Central memory CD8-positive, alpha-beta T cell (primary cell): ENCODE measurements at places on chromosomes 1 and 21.

GRCh38 chr1:214638997-214639396, 36.0 kb downstream of the CENPF start:
- H3K4me1 ChIP-seq = peaks cover 8% of the 10 kb centered on the region
- no peaks in the 10 kb centered on the region for H3K27me3 ChIP-seq
- peaks cover 4% of the 10 kb centered on the region for H3K36me3 ChIP-seq
- H3K27ac ChIP-seq = no peak overlapping the region
- H3K4me3 ChIP-seq = no peak overlapping the region
- no peak for DNase-seq

- H3K4me1 ChIP-seq = peaks cover 56% of the 10 kb centered on the region
- DNase-seq = no peak
- H3K27me3 ChIP-seq = no peaks in the 10 kb centered on the region
- peak overlapping the region; percentile 7 for H3K27ac ChIP-seq
- H3K36me3 ChIP-seq = peaks cover 29% of the 10 kb centered on the region
- no peak overlapping the region for H3K4me3 ChIP-seq
Measured at GRCh38 chr1:207754974-207755700, 3.3 kb downstream of the CD46 start.

DNA sequence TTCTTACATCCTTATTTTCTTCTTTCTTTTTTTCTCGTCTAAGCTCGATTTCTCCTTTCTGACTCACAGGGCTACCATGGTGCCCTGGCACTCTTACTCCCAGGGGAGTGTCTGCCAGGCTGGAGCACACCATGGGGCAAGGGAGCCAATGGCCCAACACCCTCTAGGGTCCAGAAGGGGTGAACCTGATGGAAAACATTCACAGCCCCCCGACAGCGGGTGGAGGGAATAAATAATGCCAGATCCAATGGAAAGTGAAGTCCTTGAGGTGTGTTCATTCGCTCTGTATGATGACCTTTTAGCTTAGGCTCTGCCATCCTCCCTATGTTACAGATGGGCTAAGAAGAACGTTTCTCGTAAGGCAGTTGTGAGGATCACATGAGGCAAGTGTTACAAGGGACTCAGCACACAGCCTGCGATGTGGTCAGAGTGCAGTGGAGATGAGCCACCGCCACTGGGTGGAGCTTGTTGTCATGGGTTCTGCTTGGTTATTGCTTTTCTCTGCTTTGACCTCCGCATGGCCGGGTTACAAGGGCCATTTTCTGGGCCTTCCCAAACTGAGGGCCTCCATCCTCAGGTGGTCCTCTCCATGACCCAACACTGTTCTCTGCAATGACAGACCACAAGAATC, 3.5 kb upstream of the FCMR start:
- peaks cover 6% of the 10 kb centered on the region for H3K36me3 ChIP-seq
- H3K4me1 ChIP-seq = peaks cover 16% of the 10 kb centered on the region

GRCh38 chr1:34267326-34267725, 90.6 kb downstream of the C1orf94 start:
- DNase-seq = no peak
- H3K27ac ChIP-seq = no peak overlapping the region
- no peaks in the 10 kb centered on the region for H3K4me1 ChIP-seq
- H3K36me3 ChIP-seq = peaks cover under 1% of the 10 kb centered on the region

DNA sequence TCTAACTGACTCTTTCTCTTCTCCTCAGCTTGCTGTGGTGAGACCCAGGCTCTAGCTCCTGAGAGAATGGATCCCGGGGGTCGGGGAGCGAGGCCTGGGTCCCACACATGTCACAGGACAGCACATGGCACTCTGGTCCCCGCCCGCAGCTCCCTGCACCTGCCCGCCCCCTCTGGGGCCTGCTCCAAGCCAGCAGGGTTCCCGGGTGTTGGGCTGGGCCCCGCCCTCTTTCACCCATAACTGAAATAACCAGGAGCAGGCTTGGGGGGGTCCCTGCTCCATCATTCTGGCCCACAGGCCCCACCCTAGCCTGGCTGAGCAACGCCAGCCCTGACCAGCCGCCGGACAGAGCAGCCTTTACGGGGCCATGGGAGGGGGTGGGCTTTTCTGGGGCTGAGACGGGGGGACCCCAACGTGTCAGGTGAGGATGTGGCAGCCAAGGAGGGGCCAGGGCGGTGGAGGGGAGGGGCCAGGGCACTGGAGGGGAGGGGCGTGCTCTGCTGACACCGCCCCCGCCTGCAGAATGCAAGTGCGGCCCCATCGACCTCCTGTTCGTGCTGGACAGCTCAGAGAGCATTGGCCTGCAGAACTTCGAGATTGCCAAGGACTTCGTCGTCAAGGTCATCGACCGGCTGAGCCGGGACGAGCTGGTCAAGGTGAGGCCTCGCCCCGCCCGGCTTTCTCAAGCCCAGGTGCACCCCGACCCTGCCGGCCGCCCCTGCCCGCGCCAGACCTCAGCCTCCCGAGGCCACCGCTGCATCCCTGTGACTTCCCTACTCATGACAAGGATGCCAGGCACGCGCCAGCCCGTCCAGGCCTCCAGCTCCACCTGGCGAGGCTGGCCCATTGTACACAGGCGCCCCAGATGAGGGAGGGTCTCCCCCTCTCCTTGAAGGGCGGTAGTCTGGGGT, 19.4 kb downstream of the COL6A1 start:
- no peak overlapping the region for H3K27ac ChIP-seq
- no peaks in the 10 kb centered on the region for H3K27me3 ChIP-seq
- no peak for DNase-seq
- H3K4me1 ChIP-seq = no peaks in the 10 kb centered on the region

- no peak for DNase-seq
- H3K27ac ChIP-seq = no peak overlapping the region
- peaks cover 59% of the 10 kb centered on the region for H3K4me1 ChIP-seq
Measured at GRCh38 chr21:44943005-44943685, 3.3 kb downstream of the SLX9 start.

- no peaks in the 10 kb centered on the region for H3K27me3 ChIP-seq
- H3K27ac ChIP-seq = no peak overlapping the region
- peaks cover 26% of the 10 kb centered on the region for H3K36me3 ChIP-seq
- no peak overlapping the region for H3K4me3 ChIP-seq
Measured at GRCh38 chr1:205764578-205764977, 10.7 kb downstream of the RAB29 start.

GRCh38 chr1:84539972-84540371, 33.6 kb upstream of the GNG5 start:
- no peaks in the 10 kb centered on the region for H3K4me1 ChIP-seq
- H3K36me3 ChIP-seq = peaks cover 4% of the 10 kb centered on the region
- H3K4me3 ChIP-seq = no peak overlapping the region
- H3K27ac ChIP-seq = no peak overlapping the region
- no peaks in the 10 kb centered on the region for H3K27me3 ChIP-seq
- DNase-seq = no peak

- peak overlapping the region; percentile 63 for H3K4me3 ChIP-seq
- no peak overlapping the region for H3K27ac ChIP-seq
- peak; percentile 36 for DNase-seq
- peaks cover 74% of the 10 kb centered on the region for H3K27me3 ChIP-seq
- H3K36me3 ChIP-seq = no peaks in the 10 kb centered on the region
Measured at GRCh38 chr1:10867138-10867721, 70.8 kb upstream of the CASZ1 start.

- H3K27ac ChIP-seq = no peak overlapping the region
- no peak for DNase-seq
- H3K27me3 ChIP-seq = peaks cover 3% of the 10 kb centered on the region
- H3K4me3 ChIP-seq = no peak overlapping the region
Measured at GRCh38 chr1:94416901-94417727, 1.1 kb upstream of the ABCD3 start.

DNA sequence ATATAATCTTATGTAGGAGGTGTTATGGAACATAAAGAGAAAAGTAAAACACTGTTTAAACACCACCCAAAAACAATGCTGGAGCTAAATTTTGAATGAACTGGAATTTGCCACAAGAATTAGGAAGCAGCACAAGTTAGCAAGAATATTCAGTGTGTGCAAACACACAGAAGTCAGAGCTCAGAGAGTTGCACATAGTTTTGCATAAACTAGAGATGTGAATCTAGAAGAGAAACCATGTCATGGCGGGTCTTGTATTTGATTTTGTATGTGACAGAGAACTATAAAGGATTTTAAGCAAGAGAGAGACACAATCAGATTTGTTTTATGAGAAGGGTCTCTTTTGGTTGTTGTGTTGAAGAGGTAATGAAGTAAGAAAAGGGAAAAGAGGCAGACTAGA, 38.2 kb downstream of the SELENOF start:
- no peaks in the 10 kb centered on the region for H3K27me3 ChIP-seq
- no peak overlapping the region for H3K4me3 ChIP-seq
- DNase-seq = no peak
- peak overlapping the region; percentile 0 for H3K27ac ChIP-seq
- H3K36me3 ChIP-seq = peaks cover 25% of the 10 kb centered on the region

DNA sequence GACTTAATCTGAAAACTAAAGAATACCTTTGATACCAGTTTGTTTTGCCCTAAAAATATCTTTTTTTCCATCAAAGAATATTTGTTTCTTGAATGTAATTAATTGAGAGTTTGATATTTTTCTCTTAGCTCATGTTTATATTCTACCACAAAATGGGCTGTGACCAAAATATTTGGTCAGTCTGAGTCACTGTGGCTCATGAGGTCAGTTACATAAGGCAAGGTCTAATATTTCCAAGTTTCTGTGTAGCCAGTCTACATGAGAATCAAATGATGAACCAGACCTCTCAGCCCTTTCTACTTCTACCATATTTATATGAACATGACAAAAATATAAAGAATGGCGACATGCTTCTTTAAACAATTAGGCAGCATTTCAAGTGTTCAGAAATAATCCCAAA, 83.0 kb upstream of the IVNS1ABP start:
- no peak overlapping the region for H3K27ac ChIP-seq
- H3K36me3 ChIP-seq = peaks cover 2% of the 10 kb centered on the region
- peaks cover 17% of the 10 kb centered on the region for H3K4me1 ChIP-seq
- H3K27me3 ChIP-seq = peaks cover 13% of the 10 kb centered on the region
- DNase-seq = no peak
- no peak overlapping the region for H3K4me3 ChIP-seq

DNA sequence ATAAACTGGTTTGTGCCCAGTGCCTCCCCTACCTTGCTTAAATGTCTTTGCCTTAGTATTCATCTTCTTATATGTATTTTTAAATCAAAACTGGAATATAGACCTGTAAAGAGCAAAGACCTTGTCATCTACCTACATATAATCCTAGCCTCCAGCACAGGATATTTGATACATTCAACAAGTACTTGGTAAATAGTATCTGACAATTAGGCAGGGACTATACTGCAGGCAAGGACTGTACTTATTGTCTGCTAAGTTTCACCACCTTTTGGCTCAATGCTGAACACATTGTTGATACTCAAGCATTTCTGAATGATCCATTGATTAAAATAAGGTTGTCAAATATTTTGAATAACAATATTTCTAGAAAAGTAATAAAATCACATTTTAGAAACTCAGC, 96.4 kb downstream of the PKN2 start:
- peaks cover 4% of the 10 kb centered on the region for H3K4me1 ChIP-seq
- no peaks in the 10 kb centered on the region for H3K27me3 ChIP-seq
- no peak overlapping the region for H3K4me3 ChIP-seq
- DNase-seq = no peak

DNA sequence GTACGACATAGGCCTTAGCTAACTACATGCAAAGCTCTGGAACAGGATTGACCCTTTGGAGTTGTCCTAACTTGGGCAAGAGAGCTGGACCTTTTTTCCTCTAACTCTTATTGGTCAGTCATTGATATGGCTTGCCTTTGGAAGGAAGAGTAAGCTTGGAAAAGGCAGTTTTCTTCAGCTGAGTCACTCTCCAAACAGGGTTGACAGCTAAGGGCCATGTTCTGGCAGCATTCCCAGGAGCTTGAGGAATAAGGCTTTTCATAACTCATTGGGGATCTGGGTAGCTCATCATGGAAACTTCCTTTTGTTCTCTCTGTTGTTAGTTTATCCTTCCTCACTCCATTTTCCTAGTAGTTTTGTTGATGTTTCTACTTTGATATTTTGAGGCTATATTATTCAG, 14.5 kb upstream of the ERRFI1 start:
- no peaks in the 10 kb centered on the region for H3K36me3 ChIP-seq
- no peaks in the 10 kb centered on the region for H3K27me3 ChIP-seq
- DNase-seq = no peak
- H3K4me1 ChIP-seq = no peaks in the 10 kb centered on the region
- H3K27ac ChIP-seq = no peak overlapping the region

DNA sequence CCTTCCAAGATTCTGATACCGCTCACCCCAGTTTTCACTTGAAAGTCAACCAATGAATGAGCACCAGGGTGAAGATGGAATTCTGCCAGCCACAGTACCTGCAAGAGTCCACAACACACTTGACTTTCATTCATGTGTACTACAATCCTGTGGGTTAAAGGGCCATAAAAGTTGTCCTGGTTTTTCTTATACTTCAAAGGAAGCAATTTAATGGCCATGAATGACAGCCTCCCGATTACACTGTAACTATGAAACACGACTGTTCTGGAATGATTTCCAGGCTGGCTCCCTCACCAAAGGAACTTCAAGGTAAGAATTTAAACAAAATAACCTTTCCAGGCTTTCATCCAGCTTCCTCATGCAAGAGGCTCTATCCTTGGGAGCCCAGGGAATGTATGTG, 502.8 kb downstream of the SMYD3 start:
- no peaks in the 10 kb centered on the region for H3K27me3 ChIP-seq
- DNase-seq = no peak
- peaks cover 2% of the 10 kb centered on the region for H3K36me3 ChIP-seq
- H3K4me1 ChIP-seq = no peaks in the 10 kb centered on the region

GRCh38 chr1:231428377-231428776, 6.3 kb upstream of the EGLN1 start:
- no peak overlapping the region for H3K27ac ChIP-seq
- DNase-seq = no peak
- no peaks in the 10 kb centered on the region for H3K4me1 ChIP-seq
- H3K27me3 ChIP-seq = peaks cover 44% of the 10 kb centered on the region
- H3K4me3 ChIP-seq = no peak overlapping the region

- no peaks in the 10 kb centered on the region for H3K4me1 ChIP-seq
- no peak for DNase-seq
- no peak overlapping the region for H3K4me3 ChIP-seq
- no peaks in the 10 kb centered on the region for H3K27me3 ChIP-seq
Measured at GRCh38 chr1:1334835-1335234, 3.8 kb downstream of the TAS1R3 start.

- H3K27ac ChIP-seq = no peak overlapping the region
- H3K4me1 ChIP-seq = no peaks in the 10 kb centered on the region
- DNase-seq = no peak
- H3K4me3 ChIP-seq = no peak overlapping the region
Measured at GRCh38 chr1:70434253-70434859, 23.3 kb downstream of the CTH start.

DNA sequence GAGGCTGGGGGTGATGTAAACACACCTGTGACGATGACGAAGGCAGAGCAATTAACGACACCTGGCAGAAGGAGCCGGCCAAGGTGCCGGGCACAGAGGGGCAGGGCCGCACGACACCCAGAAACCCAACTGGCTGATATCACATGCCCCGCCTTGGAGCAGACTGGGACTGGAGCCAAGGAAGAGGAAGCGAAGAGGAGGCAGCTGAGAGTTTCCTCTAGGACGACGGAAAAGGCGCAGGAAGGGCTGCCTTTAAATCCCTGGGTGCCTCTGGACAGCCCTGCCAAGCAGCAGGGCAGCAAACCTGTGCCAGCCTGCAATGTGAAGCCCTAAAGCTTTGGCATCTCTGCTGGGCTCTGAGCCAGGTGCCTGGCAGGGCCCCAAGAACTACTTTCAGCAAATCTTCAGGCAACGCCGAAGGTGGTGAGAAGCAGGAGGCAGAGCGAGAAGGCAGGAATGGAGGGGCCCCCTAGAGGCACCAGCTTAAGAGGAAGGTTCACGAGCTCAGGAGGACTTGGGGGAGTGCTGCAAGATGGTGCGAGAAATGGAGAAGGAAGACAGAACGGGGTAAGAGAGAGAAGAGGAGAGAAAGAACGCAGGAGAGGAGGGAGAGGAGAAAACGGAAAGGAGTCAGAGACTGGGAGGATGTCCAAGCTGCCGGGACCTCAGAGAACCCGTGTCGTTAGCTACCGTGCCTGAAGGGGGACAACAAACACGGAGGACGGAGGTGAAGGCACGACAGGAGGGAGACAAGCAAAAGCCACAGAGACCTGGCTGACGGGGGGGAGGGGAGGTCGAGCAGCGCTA, 25.3 kb upstream of the PEF1 start:
- no peak overlapping the region for H3K27ac ChIP-seq
- H3K4me1 ChIP-seq = peaks cover 7% of the 10 kb centered on the region
